8988T (cell line): ENCODE measurements at places on chromosomes 13 and 19.

DNA sequence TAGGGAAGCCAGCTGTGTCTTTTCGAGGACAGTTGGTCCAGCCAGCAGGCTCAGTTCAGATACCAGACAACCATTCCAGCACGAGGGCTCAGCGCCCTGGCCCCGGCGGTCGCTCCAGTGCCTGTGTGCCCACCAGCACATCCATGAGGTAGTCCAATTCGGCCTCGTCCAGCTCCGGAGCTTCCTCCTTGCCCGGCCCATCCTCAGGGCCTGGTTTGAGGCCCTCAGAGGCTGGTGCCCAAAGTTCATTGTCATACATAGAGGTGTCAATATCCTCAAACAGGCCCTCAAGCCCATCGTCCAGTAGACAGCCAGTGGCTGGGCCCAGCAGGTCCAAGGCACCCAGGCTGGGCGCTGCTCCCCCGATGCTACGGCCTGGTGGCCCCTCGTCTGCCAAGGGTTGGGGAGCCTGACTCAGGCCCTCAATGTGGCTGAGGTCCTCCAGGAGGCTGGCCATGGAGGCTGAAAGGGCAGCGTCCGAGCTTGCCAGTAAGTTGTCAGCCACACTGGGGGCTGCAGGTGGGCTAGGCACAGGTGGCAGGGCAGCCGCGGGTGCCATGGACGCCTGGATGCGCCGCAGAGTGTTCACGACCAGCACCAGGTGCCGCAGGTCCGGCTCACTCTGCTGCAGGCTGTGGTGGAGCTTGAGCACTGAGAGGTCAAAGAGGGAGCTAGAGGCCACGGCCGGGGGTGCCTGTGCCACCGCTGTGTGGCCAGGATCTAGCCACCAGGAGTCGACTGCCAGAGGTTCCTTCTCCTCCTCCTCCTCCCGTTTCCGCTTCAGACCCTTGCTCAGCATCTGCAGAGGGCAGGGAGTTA lies 2.8 kb downstream of the SERTAD1 start:
- DNase-seq = no peak

DNA sequence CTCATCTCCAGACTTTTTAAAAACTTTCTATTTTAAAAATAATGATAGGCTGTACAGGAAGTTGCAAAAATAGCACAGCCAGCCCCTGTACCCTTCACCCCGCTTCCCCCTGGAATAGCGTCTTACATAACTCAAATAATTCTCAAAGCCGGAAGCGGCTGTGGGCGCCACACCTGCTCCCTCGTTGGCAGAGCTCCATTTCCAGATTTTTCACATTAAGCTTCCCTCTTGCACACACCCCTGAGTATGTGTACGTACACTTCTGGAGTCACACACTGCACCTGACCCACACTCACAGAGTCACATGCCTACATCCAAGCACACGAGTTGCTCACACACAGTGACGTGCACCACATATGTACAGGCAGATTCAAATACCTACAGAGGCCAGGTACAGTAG lies 24.9 kb upstream of the DPP9 start:
- no peak for DNase-seq

GRCh38 chr13:73603646-73604045 lies 530.6 kb downstream of the KLF12 start:
- no peak for DNase-seq

- peak; percentile 22 for DNase-seq
Measured at GRCh38 chr13:36919171-36919832, 736 bp downstream of the SMAD9 start.

GRCh38 chr13:77918391-77919245 lies at the start of gene EDNRB:
EDNRB (minus strand) TSS chr13:77918831; CDS start chr13:77918573, 258 bp downstream.
- DNase-seq = no peak

GRCh38 chr19:23770672-23771250 lies 12.1 kb upstream of the ZNF681 start:
- DNase-seq = no peak

DNA sequence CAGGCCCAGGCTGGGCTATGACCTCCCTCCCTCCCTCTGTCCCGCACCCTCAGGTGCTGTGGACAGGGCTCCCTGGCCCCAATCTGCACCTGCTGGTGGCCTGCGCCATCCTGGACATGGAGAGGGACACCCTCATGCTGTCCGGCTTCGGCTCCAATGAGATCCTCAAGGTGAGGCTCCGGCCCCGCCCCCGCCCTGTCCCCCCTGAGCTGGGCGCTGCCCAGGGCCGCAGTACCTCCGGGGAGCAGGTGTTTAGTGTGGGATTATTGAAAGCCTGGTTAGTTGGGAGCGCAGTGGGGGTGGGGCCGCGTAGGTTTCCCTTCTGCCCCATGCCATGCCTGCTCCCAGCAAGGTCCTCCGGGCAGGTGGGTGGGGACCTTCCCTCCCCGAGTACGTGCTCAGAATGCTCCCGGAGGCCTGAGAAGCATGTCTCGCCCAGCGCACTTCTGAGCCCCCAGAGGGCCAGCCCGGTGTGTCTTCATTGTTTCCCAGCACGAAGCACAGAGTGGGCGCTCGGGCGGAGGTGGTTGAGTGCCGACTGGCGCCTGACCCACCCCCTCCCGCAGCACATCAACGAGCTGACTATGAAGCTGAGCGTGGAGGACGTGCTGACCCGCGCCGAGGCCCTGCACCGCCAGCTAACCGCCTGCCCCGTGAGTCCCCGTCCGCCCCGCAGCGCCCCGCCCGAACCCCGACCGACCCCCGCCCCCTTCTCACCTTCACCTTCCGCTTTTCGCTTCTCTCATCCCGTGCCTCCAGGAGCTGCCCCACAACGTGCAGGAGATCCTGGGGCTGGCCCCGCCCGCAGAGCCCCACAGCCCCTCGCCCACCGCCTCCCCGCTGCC lies 8.8 kb downstream of the IL4I1 start:
- no peak for DNase-seq

GRCh38 chr13:98797456-98797855 lies 45.0 kb upstream of the SLC15A1 start:
- DNase-seq = no peak

GRCh38 chr19:38911388-38912001 lies 491 bp downstream of the CCER2 start:
- DNase-seq = no peak

DNA sequence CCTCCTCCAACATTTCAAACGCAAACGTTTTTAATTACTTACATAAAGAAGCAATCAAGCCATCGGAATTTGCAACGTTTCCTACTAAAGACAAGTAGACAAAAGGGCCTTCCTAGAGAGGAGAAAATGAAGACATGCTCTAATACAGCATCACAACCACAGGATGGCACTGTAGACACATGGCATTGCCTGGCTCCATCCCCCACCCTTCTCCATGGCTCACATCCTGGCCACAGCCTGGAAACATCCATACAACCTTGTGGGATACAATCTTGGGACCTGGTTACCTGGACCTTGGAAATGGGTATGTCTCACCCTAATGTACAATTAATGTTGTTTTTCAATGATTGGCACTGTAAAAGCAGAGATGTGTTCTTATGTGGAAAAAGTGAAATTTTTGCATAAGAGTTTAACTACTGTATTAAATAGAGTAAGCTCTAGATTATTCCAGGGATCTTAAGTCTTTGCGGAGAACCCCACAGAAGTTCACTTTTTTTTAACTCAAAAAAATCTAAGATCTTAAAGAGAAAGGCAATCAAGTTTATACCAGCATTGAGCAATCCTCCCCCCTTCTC lies 21.5 kb downstream of the EBPL start:
- DNase-seq = peak; percentile 63

DNA sequence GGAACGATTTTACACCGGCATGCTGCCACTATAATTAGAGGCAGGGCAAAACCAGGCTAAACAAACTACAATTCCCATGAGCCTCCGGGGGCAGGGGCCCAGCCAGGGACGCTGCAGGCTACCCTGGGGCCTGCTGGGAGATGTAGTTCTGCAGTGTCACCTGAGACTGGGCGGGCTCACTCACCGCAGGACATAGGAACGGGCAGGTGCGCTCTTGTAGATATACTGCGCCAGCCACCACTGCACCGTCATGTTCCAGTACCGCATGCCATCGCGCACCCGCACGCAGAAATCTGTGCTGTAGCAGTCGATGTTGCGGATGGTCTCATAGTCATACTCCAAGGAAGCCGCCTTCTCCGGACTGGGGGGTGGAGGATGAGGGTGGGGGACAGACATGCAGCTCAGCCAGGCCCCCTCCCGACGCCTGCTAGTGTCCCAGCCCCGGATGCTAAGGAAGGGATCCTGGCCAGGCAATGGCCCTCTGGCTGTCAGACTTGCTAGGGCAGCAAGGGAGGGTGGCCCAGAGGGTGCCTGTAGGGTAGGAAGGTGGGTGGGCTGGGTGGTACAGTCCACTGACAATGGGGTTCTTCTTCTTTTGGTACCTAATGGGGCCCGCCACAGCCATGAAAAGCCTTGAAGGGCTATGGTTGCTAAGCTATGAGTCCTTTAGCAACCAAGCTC lies 5.8 kb upstream of the TMC4 start:
- DNase-seq = no peak

- DNase-seq = no peak
Measured at GRCh38 chr19:31723101-31723500, 373.9 kb upstream of the TSHZ3 start.

GRCh38 chr19:29944390-29945012 lies 2.5 kb downstream of the URI1 start:
- DNase-seq = no peak

GRCh38 chr13:84672616-84673015 lies 790.3 kb upstream of the SLITRK1 start:
- DNase-seq = no peak
